SW480 (cell line): ENCODE measurements at places on chromosomes 4 and X.
A peak's percentile ranks its signal among the peaks of the same experiment; 100 is the strongest.

- no peak for DNase-seq
Observed at GRCh38 chr4:133513901-133514300, 364.8 kb downstream of the PCDH10 start.

GRCh38 chr4:41214136-41214824, at the start of gene APBB2:
Gene APBB2 (minus strand): TSS chr4:41214542. CDS start chr4:41033254, 181,288 bp downstream.
- peak; percentile 92 for DNase-seq

- DNase-seq = no peak
Observed at GRCh38 chr4:88517825-88518224, 5.8 kb downstream of the PYURF start.

- no peak for DNase-seq
Observed at GRCh38 chr4:161273607-161274006, 890.2 kb downstream of the FSTL5 start.

GRCh38 chr4:10688846-10689245, 4.3 kb upstream of the CLNK start:
- DNase-seq = no peak

DNA sequence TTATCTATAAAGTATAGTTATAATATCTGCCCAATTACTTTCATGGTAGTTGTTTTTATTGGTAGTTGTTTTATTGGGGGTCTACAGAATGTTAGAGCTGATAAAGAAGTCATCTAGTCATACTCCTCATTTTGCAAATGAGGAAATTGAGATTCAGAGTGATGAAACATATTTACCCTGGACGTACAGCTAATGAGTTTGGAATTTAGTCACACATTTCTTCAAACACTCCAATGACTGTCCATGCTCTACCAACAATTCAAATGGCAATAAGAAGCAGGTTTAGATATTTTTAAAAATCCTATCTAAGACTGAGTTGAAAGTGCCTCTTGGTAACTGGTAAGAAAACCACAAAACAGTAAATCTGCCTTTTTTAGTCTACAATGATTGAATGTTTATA, 98.2 kb downstream of the MAGEC1 start:
- DNase-seq = no peak

GRCh38 chr4:120723986-120724385, 198.5 kb downstream of the PRDM5 start:
- DNase-seq = no peak

DNA sequence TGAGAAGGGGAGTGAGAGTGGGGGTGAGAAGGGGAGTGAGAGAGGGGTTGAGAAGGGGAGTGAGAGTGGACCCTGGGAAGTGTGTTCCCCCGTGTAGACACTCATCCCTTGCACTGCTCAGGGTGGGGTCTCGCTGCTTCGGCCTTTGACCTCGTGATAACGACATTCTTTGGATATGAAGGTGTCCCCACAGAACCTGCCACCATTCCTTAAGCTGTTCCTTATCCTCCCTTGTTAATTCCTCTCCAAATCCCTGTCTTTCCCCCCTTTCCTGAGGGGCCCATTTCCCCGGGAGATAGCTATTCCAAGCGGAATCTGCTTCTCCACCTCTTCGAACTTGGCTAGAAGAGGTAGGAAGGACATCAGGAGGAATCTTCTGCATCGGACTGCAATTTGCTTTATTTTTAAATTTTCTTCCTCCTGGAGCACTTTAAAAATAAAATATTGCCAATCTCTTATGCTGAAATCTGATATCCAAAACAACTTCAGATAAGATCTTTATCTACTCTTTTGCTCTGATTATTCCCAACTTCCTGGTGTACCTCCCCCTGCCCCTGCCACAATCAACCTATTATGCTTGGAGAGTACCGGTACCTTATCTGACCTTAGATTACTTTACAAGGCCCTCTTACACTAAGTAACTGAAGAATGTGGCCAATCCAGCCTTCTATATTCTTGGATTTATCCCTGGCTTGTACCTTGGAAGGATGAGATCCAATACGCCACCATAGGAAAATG, 15.6 kb downstream of the TRIML1 start:
- peak; percentile 62 for DNase-seq

DNA sequence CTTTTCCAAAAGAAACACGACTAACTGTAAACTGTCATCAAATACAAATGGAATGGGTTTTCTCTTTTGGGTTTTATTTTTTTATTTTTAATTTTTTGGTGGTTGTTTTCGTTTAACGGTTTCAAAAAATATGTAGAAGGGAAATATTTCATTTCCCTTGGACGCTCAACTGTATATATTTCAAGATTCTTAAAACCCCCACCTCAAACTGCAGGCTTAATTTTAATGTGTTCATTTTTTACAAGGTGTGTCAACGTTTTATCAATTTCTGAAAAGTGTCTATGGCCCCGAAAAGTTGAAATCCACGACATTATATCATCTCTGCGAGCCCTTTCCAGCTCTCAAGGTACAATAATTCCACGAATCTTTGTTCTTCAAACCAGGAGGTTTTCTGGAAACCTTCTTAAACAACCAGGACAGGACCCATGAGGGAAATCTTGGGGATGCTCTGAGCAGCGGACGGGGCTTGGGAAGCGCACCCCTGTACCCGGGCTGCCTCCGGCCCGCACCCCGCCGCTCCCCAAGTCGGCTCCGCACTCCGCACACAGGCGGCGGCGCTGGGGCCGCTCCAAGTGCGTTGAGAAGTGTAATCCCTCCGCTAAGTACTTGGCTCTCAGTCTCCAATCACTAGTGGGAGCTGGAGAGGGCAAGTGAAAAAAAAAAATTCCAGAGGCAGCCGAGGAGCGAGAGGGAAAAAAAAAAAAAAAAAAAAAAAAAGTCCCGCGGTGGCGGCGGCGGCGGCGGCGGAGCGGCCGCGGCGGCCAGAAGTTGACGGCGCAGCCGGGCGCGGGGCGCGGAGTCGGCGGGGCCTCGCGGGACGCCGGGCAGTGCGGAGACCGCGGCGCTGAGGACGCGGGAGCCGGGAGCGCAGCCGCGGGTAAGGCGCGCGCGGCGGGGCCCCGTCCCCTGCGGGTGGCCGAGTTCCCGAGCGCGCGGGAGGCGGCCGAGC, at the start of gene BMPR1B:
Gene BMPR1B, plus strand, starts transcription at position 764 of the 949 bp plus-strand sequence. CDS start 346,470 bp downstream, outside the sequence.
- peak; percentile 48 for DNase-seq

- no peak for DNase-seq
Observed at GRCh38 chrX:39426101-39426500, 624.8 kb downstream of the MID1IP1 start.

GRCh38 chr4:7472442-7473013, 37.8 kb upstream of the PSAPL1 start:
- DNase-seq = no peak

DNA sequence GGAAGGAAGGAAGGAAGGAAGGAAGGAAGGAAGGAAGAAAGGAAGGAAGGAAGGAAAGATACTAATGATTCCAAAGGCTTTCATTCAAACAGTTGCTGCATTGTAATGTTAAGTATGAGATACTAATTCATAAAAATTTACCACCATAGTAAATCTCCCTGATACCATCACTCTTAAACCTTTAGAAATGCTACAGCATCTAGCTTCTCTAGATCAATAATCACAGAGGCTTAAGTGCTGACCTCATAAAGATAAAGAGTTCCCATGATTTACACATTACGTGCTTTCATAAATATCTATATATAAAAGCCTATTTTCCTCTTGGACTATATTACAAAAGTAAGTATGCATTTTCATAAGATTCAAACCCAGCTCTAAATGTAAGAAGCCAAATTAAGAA, 36.4 kb downstream of the F9 start:
- no peak for DNase-seq

GRCh38 chr4:52248820-52249219, 197.7 kb downstream of the SPATA18 start:
- peak; percentile 1 for DNase-seq

DNA sequence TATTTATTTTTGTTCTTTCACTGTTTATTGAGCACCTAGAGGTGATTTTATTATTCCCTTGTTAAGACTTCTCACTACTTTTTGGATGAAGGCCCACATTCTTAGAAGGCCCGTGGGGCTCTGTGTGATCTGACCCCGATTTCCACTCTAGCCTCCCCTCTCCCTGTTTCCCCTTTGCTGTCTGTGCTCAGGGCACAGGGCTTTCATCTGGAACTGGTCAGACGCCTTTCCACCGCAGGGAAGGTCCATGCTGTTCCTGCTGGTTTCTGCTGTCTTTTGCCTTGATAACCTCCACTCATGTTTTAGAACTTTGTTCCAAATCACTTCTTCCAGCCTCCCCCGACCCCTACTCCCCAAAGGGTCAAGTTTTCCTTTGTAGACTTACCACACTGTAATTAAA, 31.3 kb upstream of the ANAPC4 start:
- no peak for DNase-seq

DNA sequence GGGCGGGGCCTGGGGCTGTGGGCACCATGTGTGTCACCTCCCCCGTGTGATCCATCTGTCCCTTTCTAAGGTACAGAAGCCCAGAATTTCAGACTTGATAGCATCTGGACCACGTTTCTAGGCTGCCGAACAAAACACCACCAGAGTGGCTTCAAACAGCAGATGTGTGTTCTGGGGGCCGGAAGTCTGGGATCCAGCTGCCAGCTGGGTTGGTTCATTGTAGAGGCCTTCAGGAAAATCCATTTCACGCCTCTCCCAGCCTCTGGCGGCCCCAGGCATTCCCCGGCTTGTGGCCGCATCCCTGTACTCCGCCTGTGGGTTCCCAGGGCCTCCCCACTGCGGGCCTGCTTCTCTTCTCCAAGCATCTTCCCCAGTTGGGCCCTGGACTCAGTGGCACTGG, 39.6 kb upstream of the GPR78 start:
- DNase-seq = no peak

DNA sequence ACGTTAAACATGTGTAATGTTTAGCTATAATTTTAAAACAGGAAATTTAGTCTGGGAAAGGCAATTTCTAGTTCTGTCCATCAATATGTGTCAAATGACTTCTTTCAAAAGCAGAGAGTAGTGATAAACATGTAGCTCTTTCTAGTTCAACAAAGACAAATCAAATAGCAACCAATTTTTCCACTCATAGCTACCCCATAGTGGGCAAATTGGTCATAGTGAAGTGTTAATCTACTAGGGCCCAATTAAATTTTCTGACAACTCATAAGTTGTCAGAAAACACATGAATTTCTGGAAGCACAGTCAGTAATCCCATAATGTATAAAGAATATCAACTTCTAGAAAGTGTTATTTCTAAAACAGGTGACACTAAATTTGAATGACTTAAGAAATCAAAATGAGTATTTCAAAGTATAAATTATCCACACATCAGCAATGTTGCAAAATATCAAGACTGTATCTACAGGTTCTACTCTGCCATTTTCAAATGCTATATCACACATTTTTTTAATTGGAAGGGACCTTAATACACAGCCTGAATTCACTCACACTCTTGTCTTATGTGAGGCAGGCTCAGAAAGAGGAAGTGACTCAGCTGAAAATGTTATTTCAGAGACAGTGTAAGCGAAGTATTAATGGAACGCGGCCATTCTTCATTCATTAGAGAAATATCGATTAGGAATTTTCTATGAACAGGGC, 7.7 kb downstream of the OCIAD2 start:
- DNase-seq = no peak

GRCh38 chrX:121570072-121570841, 522.8 kb downstream of the GLUD2 start:
- no peak for DNase-seq

DNA sequence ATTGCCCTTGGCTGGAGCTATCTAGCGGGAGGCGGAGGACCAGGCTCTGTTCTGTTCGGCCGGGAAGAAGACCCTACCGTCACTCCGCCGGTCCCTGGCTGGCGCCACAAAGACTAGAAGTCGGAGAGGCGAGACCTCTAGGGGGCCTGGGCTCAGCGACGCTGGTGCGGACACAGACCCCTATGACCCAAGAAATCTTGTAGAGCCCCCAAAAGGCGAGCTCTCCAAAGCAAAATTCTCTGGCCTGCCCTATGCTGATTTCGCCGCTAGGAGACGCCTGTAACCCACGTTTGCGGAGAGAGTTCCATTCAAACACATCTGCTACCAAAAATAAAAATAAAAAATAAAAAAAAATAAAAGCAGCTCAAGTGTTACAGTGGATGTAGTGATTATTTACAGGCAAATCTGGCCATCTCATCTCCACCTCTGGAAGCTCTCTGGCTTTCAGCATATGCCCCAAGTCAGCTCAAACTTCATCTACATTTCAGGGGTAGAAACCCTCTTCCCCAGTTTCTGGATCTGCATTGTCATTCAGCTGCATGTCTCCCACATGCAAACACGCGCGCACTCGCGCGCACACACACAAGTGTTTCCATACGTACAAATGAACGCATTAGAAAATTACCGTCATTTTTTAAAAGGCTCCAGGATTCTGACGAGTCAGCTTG, 2.4 kb upstream of the PCDH10 start:
- DNase-seq = no peak

- no peak for DNase-seq
Observed at GRCh38 chr4:25666031-25666630, 10.5 kb downstream of the SLC34A2 start.

DNA sequence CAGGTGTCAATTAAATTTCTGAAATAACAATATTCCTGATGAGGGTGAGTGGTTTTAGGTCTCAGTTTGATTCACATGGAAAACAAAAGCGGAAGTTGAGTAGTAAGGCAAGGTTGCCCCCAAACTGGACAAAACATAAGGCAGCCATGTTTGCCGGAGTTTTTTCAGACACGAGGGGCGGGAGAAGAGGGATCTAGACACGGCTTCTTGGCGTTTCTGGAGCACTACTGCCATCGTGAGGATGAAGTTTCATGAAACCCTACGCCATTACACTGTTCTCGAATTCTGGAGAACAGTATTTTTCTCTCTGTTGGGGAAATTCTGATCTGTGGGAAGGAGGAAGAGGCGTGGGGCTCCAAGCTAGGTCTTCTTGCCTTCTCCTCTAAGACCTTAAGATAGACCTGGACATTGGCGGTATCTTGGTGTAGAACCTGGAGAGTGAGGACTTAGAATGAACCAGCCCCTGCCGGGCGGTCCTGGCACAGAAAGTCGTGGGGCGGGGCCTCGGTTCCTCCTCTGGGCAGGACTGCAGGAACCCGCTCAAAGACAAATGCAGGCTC, 160.3 kb downstream of the OR13H1 start:
- peak; percentile 26 for DNase-seq

DNA sequence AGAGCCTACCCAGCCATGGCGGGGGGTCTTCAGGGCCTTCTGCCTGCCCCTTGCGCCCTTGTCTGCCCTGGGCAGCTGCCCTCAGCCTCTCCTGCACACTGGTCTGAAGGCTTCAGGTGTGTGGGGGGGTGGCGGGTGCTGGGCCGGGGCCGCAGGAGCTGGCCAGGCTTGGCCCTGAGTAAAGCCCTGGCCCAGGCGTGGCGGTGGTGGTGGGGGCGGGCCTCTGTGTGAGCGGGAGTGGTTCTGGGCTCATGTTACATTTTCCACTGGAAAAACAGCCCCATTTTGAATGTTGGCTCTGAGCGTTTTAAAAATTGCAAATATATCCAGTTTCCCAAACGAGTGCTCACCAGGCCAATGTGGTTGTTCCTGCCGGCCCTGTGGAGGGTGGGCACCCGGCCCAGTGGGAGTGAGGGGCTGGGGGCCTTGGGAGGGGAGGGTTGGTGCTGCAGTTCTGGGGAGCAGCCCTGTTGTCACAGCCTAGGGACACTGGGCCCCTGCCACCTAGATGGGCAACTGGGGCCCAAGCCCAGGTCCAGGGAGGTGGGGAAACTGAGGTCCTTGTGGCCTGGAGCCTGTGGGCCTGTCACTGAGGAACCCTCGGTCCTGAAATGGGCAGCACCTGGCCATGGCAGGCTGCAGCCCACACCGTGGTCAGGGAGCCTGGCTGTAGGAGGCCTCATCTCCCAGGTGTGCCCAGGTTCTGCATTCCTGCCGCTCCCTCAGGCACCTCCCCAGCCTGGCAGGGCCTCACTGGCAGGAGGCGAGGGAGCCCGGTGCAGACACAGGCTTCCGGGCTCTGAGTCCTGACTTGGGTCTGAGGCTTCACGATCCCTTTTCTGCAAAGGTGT, 28.3 kb downstream of the FGFRL1 start:
- peak; percentile 77 for DNase-seq
